ENCODE measurements at places on chromosomes 6 and 20. TPM values are rescaled to one million over a fixed set of nuclear protein-coding genes. Genes with fewer than 3 reads are reported as not detected.

GRCh38 chr6:56151609-56152224 lies 95.7 kb downstream of the COL21A1 start:
- no peak for DNase-seq

GRCh38 chr6:36786055-36786675 lies 53.1 kb downstream of the CPNE5 start:
- no peak for DNase-seq

GRCh38 chr6:107668743-107669474 lies 155.2 kb downstream of the SCML4 start:
- no peak for DNase-seq

DNA sequence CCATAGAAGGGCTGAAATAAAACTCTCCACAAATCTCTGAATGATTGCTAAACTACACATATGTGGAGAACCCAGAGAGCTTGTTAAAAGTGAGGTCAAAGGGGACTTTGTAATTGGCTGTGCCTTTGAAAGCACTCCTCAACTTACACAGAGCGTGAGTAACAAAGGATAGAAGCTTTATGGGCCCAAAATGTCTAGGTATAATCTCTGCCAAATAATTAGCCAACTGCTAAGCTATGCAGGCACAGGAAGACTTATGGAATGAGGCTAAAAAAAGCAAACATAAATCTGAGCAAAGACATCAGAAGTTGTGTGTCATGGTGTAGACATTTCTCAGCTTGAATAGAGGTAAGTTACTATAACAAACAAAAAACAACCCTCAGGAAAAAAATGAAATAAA lies 23.3 kb upstream of the UST start:
- DNase-seq, result no peak

GRCh38 chr6:5205035-5205507 lies 55.7 kb downstream of the LYRM4 start:
- DNase-seq, result peak; percentile 45

GRCh38 chr20:17674722-17675518 lies 7.1 kb downstream of the RRBP1 start:
- no peak for DNase-seq

DNA sequence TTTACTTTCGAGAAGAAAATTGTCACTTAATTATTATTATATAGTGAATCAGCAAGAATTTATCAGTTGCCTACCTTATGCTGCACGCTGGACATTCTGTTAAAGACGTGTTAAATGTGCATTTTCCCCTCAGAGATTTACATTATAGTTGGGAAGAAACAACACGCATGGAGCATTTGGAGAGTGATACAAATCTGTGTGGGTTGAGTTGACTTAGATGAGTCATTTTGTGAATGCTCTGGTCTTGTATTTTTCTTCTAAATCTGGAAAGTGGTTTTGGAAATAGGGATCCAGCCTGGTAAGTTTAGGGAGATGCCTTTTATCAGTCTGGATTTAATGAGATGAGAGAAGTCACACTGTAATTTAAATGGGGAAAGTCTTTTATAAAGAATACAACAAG lies 24.0 kb upstream of the SMIM26 start:
- no peak for DNase-seq

GRCh38 chr6:74735304-74735703 lies 470.5 kb downstream of the COL12A1 start:
- no peak for DNase-seq

CDH22 gene
- 5.2 TPM for total RNA-seq

UBE2J1 gene
- 15.0 TPM for total RNA-seq

GRCh38 chr6:56193846-56194245 lies 53.5 kb downstream of the COL21A1 start:
- no peak for DNase-seq

GRCh38 chr6:130385064-130385695 lies 19.4 kb downstream of the TMEM200A start:
- DNase-seq, result no peak

RNF144B gene
- 18.2 TPM for total RNA-seq

ADGRB3 gene
- total RNA-seq, result 1.7 TPM

ANKRD66 gene
- total RNA-seq, result not detected

DNA sequence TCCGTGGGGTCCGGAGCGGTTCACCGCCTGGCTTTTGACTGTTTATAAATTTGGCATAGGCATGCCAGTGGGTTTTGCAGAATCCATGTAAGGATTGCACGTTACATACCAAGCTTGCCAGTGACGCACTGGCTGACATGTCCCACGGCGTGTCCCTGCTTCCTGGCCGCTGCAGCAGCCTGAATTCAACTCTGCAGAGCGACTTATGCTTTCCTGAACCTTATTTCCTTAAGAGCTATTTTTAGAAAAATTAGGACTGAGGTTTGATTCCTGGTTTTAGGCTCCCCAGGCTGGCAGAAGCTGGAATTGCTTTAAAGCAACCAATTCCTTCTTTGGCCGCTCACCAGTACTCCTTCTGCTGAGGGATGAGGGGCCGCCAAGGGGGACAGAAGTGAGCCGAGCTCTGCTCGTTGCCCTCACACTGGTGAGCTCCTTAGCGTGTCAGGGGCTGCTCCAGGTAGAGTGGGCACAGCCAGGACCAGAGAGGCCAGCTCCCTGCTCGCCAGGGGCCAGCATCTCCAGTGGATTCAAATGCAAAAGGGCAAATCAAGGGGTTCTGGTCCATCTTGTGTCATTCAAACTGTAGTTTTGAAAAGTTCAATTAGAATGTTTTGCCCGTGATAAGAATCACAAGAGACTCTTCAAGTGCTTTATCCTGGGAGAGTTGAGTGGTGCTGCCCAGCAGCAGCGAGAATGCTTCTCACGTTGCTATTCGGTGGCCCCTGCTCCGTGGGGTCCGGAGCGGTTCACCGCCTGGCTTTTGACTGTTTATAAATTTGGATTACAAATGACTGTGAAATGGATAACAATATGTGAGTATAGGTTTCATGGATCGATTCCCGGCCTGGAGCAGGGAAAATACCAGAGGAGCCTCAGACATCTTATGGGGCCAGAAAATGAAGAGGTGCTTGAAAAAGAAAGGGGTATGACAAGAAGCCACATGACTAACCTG lies 17.5 kb upstream of the IRF4 start:
- DNase-seq, result peak; percentile 69

DNA sequence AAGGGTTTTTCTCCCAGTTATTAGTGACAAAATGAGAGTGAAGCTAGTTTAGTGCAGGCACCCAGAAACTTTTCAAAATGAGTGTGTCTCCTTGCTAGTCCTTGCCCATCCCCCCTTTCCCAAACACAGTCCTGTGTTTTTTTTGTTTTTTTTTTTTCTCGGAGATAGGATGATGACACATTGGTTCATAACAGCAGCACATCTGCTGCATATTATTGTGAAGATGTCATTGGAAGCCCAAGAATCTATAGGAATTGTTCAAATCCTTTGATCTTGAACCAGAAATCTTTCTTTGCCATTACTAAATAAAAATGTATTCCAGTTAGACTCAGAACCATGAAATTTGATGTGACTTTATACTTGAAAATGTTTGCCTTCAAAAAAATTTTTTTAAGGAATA lies 162.4 kb downstream of the FRK start:
- no peak for DNase-seq

DNA sequence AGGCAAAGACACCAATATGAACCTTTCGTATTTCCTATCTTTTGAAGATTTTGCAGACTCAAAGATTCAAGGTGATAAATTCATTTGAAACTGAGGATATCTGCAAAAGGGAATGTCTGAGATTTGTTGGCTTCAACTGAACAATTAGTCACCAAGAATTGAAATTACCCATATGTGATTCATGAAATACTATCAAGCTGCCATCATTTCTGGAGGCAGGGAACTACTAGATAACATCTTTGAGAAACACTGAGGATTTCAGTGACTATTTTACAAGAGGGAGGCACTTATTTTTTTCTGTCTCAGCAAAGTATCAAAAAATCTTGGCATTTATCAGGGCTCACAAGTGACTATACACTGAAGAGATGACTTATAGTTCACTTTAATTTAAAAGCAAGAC lies 39.8 kb upstream of the MMS22L start:
- no peak for DNase-seq

DNA sequence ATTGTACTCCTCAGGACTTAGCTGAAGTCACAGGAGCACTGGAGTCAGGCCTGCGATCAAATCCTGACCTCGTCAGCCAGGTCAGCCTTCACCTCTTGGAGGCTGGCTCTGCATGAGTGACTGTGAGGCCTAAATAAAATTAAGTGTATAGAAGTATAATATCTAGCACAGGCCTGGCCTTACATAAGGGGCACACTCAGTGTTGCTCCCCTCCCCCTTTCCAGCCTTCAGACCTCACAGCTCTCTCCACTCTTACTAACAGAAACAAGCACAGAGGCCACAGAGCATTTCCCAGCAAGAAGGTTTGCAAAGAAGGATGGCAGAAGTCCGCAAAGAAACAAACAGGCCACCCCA lies 84.8 kb downstream of the TRERF1 start:
- DNase-seq, result no peak

DNA sequence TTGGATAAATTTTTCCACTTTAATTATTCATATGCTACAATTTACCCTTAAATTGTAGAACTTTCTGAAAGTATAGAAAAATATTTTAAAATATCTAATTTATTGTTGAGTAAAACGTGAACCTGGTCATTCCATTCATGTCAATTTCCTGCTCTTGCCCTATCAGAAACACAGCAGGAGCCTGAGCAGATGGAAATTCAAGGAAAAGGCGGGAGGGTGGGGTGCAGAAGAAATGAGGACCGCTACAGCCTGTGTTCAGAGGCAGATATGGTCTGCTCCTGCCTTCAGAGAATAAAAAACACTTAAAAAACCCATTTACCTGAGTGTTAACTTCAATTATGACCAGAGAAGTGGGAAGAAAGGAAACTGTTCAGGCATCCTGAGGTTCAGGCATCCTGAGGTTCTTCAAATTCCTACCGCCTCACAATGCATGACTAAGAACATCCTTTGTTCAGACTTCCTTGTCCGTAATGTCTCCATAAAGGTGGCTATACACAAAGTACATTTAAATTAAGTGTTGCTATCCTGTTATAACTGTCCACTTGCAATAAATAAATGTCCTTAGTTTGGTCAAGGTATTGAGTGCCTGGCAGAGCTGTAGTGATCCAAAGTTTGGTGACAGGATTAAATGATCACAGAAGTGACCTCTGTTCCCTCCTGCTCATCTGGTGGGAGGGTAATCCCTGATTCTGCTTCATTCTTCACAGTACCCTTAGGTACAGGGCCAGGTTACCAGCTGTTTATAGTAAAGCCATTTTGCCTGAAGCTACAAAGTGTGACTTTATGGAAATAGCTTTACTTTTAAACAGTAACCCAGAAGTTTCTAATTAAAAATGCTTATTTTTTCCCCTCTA lies 109.1 kb downstream of the MAN1A1 start:
- no peak for DNase-seq

TAF4 gene
- total RNA-seq, result 10.7 TPM

L3MBTL1 gene
- 3.8 TPM for total RNA-seq

GRCh38 chr6:114634016-114634415 lies 291.2 kb upstream of the HS3ST5 start:
- no peak for DNase-seq

TSPO2 gene
- total RNA-seq, result not detected

FOXQ1 gene
- total RNA-seq, result not detected

- DNase-seq, result no peak
These were observed 40.2 kb upstream of the TRAM2 start for GRCh38 chr6:52617087-52617486.

DNA sequence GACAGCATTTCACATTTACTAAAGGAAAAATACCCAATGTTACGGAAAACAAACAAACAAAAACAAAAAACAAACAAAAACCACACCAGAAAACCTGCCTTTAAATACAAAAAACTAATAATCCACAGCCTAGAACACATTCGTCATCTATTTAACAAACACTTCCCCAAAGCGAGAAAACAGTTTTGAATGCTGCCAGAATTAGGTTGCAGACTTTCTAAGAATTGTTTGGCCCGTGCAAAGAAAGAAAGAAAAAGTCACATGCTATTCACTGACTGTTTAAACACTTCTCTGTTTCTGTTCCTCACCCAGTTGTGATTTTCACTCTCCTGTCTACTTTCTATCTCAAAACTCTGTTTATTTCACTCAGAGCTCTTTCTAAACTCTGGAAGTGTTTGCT lies 52.5 kb downstream of the BCAS1 start:
- DNase-seq, result no peak

- DNase-seq, result no peak
These were observed at the start of gene ADGRF1 for GRCh38 chr6:47042275-47042791. Gene ADGRF1 (minus strand): TSS chr6:47042332. CDS start chr6:47029061, 13,271 bp downstream.

DNA sequence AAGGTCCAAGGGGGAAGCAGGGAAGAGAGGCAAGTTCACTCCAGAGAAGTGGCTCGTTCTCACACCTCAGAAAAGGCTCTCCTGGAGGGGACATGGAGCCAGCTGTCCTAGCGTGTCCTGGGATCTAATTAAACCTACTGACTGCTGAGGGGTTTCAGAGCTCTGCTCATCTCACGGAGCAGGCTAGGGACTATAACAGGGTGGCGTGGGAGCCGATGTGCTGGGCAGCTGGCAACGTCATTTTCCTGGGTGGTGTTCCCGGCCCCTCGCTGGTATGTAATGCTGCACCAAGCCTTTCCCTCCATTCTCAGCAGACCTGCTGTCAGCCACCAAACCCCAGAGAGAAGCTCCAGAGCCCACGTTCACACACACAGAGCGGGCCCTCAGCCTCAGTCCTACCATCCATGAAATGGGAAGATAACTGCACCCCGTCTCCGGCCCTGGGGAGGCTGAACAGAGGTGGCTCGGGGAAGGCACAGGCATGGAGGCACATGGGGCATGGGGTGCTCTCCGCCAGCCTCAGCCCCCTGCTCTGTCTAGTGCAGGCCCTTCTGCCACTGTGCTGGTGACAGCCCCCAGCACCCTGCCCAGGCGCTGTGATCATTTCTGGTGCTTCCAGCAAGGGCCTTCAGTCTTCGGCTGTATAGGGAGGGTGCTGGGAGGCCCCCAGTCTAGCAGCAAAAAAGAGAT lies 1.9 kb downstream of the CST7 start:
- DNase-seq, result no peak

DNA sequence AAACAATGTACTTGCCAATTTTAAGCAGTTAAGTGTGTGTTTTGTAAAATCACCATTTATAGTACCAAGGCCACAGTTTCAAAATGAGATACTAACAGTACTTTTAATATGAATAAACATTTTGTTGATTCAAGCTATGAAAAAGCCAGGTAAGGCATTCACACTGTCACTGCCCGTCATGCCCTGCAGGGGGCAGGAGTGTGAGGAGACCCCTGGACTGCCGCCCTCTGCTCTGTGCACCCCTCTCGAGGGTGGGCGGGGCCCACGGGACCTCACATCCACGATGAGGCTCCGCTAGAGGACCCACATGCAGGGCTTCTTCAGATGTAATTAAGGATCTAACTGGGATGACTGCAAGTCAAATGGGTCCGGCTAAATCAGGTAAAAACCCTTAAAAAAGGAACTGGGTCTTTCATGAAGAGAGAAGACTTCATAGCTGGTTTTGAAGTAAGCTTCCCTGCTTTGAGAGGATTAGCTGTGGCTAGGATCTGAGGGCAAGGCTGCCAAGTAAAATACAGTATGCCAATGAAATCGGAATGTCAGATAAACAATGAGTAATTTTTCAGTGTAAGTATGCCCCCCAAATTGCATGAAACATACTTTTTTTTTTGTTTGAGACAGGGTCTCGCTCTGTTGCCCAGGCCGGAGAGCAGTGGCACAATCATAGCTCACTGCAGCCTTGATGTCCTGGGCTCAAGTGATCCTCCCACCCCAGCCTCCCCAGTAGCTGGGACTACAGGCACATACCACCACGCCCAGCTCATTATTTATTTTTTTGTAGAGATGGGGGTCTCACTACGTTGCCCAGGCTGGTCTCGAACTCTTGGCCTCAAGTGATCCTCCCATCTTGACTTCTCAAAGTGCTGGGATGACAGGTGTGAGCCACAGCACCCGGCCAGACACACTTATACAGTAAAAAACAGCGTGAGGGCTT lies 18.7 kb downstream of the DIDO1 start:
- no peak for DNase-seq

GRCh38 chr20:258269-258858 lies 840 bp downstream of the DEFB132 start:
- no peak for DNase-seq

All from Right ventricle myocardium inferior (tissue), 1 donor.